AG08396 (cell line): ENCODE measurements at places on chromosomes 2 and 18.
A peak's percentile ranks its signal among the peaks of the same experiment; 100 is the strongest.

DNA sequence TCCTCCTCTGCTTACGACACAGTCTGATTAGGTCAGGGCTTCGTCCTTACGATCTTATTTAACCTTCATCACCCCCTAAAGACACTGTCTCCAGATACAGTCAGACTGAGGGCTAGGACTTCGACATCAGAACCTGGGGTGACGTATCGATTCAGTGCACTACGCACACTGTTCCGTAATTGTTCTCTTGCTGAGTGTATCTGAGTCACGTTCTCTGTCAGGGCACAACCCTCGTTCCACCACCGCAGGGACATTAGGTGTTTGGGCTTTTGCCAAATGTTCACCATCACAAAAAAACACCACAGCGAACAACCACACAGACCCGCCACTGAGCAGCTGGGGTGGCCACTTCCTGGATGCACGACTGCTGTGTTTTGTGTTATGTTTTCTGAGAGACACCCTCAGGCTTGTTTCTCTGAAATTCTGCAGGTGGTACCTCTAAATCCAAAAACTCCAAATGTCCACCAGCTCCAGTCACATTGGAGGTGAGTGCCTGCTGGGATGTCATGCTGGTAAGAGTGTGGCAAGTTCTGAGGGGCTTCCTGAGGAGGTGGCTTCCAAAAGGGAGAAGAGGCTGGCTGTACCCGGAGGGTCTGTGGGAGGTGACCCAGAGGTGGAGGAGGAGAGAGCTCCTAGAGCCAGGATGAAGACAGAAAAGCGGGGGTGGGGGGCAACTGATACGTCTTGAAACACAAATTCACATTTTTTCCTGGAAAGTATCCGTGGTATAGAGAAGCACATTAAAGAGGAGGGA, 66.6 kb downstream of the ADNP2 start:
- no peak for DNase-seq

DNA sequence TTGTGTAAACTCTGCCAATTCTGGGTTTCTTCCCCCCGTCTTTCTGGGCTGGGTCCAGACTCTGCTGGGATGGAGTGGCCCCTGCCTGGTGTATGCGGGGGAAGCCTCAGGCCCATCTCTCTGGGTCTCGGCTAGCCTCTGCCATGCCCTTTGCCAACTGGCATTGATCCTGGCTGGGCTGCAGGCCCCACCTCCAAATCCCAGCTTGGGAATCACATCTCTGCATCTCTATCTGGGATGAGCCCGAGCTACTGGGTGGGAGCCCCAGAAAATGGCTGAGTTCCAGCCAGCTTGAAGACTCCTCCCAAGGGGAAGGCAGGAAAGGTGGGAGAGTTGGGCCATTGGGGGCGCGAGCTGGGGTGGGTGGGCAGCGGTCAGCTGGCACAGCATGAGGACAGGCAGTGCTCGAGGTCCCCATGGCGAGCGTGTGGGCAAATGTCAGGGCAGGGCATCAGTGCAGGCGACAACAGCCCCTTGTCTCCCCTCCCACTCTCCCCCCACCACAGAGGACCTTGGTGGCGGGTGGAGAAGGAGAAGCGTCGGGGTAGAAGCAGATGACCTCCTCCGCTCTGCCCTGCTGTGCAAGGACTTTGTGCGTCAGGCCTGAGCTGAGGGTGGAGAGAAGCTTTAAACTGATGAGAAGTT, 139.4 kb downstream of the ASB1 start:
- DNase-seq = no peak

DNA sequence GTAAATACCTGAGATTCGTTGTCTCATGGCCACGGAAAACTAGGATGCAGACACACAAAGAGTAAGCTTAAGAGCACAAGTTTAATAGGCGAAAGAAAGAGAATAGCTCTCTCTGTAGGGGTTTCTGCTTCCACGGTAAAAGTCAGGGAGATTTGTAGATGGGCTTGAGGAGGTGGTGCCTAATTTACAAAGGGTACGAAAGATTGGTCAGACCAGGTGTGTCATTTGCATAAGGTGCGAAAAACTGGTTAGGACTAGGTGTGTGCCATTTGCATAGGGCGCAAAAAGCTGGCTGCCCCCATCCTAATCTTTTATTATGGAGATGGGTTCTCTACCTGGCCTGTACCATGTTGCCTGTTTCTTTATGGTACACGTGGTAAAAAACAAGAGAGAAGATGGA, 170.5 kb upstream of the DOK6 start:
- no peak for DNase-seq

DNA sequence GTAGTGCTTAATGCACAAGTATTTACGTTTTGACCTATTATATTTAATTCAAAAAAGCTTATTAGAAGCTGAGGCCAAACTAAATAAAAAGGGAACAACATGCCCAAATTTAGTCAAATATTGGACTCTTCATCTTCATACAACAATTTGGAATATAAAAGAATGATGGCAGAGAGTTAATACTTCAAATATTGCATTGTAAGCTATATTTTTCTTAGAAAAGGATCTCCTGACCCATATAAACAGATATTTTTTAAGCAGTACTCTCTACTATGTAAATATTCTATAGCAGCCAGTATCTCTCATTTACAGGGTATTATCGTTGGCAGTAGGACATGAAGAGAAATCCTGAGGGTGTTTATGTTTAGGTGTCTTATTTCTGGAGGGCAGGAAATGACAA, 531.2 kb downstream of the NYAP2 start:
- DNase-seq = no peak

GRCh38 chr2:231047274-231047922, 9.3 kb upstream of the PSMD1 start:
- DNase-seq = no peak

- DNase-seq = no peak
Observed at GRCh38 chr2:213266421-213266820, 17.8 kb upstream of the SPAG16 start.

GRCh38 chr2:158321264-158321663, 135.3 kb downstream of the CCDC148 start:
- DNase-seq = peak; percentile 30

DNA sequence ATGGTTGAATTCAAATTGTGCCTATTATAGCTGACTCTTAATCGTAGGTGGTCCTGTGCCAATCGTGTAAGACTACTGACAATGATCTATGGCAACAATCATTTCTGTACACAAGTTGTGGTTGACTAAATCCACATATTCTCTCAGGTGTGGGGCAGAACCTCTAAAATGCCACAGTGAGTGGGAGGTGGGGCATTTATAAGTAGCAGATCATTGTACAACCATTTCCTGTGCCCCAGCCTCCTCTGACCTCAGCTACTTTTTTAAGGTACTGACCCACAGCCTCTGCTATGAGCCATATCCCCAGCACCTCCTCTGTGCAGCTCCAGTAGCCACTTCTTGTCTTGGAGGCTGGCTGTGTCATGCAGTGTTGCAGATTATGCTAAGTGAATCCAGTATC, 48.6 kb upstream of the RAPH1 start:
- peak; percentile 35 for DNase-seq

DNA sequence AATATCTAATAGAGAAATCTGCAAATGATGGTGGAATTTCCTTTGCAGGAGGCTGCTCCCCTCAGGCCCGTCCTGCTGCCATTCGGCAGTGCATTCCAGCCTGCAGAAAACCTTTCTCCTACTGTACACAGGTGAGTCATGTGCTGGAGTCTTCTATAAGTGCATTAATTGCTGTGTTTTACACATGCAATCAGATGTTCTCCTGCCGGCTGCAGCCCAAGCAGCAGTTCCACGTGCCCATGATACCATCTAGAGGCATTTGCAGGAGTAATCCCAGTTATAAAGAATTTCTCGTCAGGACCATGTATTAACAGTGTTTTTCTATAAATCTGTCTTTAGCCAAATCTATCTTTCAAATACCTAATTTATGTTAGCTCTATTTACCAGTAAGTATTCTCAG, 304.7 kb upstream of the HNMT start:
- DNase-seq = no peak

DNA sequence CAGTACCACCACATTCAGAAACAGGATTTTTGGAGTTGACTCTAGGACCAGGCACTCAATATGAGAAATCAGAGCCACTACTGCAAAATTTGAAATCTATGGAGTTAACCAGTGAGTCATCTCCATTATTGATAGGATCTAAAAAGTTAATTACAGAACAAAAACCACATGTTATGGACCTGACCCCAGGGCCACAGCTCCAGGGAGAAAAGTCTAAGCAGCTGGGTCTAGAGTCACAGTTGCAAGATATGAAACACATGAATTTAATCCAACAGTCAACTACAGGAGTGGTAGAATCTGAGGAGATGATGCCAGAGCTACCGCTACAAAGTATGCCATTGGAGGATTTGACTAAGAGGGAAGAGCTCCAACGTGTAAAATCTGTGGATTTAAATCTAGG, 13.4 kb upstream of the ZNF512 start:
- no peak for DNase-seq

DNA sequence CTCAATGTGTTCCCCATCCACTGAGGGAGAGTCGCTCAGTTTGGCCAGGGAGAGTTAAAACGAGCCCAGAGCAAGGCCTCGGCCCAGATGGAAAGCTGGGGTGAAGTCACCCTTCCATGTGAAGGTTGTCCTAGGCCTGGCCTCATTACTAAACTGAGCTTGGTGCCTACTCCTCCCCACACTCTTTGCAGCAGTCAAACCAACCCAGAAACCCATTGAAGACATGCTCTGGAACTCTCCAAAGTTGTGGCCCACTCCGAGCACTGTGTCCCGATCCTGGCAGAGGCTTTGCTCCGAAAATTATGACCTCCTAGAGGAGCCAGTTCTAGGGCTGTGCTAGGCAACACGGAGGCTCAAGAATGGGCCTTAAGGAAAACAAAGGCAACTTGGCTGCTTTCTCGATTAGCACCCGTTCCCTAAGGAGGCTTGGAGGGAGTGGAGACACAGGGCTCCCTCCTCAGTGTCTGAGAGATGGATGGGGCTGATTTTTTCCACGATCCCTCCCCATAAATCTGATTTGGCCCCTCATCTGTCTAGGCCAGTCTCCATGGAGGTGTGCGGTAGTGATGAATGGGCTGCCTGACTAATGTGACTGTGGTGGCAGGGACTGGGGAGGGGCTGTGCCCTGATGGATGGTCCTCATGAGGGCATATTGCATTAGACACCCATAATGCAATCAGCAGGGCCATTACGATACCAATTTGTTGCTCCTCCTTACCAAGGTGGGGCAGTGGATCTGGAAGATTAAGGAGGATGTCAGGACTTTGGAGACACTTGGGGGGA, 11.7 kb upstream of the CYP26B1 start:
- no peak for DNase-seq

DNA sequence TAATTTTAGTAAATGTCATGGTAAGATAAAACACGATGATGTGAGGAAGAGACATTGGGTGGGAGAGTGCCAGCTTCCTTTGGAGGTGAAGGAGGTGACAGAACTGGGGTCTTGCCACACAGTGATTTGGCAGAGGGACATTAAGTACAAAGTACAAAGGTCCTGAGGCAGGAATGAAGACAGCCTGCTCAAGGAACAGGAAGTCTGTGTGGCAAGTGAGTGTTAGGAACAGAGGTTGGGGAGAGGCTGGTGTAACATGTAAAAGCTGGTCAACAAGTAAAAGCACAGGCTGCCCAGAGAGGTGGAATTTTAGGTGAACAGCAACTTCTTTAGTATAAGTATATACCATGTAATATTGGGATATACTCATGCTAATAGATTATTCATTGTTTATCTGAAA, 73.1 kb downstream of the INPP5D start:
- no peak for DNase-seq

DNA sequence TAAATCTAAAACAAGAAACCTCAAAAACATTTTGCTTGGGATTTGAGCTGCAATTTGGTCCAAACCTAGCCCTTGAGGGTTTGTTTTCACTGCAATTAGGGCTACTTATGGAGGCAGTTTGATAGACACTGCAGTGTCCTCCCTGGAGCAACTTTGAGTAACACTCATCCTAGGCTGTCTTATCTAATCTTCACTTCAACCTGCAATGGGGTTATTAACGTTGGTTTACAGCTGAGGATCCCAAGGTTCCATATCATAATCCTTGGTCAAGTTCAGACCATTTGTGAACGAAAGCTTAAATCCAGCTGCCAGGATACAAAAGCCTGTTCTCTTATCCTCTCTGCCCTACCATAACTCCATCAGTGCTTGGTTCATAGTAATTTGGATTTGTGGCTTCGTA, 2.5 kb downstream of the ANXA4 start:
- no peak for DNase-seq

DNA sequence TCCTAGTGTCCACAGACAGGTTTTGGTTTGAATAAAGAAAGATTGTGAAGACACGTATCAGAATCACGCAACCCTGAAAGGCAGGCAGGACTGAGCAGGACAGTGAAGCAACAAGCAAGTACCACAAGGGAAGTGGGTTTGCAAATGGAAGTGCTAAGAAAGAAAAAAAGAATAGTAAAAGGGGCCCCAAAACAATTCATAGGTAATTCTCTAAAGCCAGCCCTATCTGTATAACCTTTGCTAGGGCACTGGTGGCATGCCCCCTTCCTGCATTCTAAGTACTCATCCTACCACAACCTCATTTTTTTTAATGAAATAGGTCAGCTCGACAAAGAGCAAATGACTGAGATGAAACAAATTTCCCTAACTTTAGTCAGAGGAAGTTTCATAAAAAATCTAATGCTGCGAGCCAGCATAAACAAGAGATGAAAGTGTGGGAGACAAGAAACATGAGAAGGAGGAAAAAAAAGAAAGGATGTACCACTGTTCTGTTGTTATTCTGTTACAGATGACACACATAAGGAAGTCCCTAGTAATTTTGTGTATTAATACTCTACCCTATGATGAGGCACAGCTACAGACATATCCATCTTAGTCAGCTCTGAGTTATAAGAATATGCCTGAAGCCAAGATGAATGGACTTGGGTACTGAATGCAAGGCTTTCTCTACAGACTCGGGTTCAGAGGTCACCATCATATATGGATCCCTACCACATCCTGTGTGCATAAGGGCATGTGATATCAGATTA, 32.2 kb downstream of the IKZF2 start:
- peak; percentile 41 for DNase-seq

- DNase-seq = no peak
Observed at GRCh38 chr2:212147921-212148513, 390.6 kb downstream of the ERBB4 start.

DNA sequence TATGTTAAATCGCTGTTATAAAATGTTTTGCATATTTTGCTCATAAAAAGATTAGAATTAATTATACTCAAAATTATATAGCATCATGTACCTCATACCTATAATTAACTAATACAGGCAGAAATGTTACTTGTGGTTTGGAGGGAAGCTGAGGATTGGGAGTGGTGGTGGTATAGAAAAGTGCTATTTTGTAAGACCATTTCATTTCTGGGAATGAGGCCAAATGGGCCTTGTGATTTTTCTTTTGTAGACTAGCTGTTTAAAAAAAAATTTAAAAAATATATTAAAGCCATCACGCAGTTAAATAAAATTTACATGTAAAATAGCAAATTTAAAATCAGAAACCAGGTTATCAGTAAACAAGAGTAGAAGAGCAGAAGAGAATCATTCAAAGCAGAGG, 560.8 kb upstream of the FAM98A start:
- DNase-seq = no peak

- no peak for DNase-seq
Observed at GRCh38 chr2:98478907-98479306, 34.2 kb downstream of the INPP4A start.
